ENCODE measurements at places on chromosomes 13 and 19. TPM values are rescaled to one million over a fixed set of nuclear protein-coding genes. Genes with fewer than 3 reads are reported as not detected.

KLK2 gene
- not detected for total RNA-seq

PLEKHG2 gene
- 65.9 TPM for total RNA-seq

ADAMTSL5 gene
- not detected for total RNA-seq

PRR22 gene
- 10.6 TPM for total RNA-seq

ERICH6B gene
- not detected for total RNA-seq

ZNF536 gene
- total RNA-seq = 0.30 TPM

VSTM2B gene
- not detected for total RNA-seq

Measured in OCI-LY7 (cell line).